SIG-M5 (cell line): ENCODE measurements at places on chromosomes 13 and 19.

DNA sequence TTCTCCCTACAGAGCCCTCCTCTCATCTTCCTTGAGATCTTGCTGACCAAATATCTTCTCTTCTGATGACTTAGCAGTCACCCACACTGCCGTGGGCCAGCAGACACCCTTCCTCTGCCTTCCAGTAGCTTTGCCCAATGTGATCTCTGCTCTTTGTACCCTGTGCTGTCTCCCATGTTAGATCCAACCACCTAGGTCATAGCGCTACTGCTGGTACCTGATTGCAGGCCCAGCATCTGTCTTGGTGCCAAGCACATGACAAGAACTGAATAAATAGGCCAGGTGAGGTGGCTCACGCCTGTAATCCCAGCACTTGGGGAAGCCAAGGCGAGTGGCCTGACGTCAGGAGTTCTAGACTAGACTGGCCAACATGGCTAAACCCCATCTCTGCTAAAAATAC lies 149.7 kb downstream of the TM9SF2 start:
- no peak for DNase-seq

DNA sequence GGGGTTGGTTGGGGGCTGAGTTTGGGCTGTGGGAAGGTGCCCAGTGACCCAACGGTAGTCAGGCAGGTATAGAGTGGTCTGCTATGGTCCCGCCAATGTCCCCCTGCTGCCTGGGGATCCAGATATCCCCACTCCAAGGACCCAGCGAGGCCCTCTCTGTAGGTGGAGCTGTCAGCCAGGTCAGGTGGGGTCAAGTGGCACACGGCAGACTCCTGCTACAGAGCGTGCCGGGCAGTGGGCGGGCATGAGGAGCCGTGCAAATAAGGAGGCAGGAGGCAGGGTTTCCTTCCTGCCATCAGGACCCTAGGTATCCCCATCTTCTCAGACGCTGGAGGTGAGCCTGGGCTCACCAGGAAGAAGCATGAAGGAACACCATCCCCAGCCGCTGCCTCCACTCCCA lies 14.9 kb downstream of the EVI5L start:
- DNase-seq, result no peak

DNA sequence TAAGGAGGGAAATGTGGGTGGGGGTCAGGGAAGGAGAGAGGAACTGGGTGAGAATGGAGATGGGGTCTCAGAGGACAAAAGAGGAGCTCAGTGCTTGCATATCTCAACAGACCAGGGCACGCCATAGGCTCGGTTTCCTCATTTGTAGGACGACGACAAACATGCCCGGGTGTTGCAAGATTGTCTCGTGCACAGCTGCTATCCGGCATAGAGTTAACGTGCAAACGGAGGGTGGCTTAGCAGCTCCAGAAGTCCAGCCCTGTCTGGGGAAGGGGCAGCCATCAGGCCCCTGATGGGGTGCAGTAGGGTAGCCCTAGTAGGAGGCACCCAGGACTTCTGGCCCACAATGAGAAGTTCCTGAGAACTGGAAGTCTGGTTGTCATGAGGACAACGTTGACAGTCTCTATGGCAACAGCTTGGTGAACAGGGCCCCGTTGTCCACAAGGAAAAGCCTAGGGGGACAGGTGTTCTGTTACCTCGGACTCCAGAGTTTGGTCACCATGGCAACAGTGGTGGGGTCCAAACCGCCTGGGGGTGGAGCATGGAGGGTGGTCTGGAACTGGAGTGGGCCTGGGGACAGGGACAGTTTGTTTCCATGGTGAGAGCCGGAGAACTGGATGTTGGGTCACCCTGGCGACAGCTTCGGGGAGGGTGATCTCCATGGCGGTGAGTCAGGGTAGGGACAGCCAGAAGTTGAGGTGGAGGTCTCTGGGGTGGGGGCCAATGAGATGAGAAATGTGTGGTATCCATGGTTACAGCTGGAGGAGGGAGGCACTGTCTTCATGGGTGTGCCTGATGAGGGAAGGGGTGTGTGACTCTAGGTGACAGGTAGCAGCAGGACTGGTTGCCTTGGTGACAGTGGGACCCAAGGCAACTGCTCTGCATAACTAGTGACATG lies 16.8 kb downstream of the TM6SF2 start:
- DNase-seq, result peak; percentile 49

DNA sequence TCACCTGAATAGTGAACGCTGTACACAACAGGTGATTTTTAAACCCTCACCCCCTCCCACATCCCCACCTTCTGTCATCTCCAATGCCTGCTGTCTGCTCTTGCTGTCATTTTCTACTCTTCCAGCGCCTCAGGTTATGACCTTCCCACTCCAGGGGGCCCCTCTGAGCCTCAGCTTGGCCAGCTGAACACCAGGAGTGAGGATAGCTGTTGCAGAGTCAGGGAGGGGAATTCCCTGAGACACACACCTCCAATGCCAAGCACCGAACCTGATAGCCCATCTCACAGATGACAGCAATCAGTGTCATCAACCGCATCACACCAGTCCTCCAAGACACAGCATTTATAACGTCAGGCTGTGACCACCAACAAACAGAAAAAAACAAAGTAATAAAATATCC lies 193.5 kb downstream of the ZNF536 start:
- DNase-seq, result no peak

DNA sequence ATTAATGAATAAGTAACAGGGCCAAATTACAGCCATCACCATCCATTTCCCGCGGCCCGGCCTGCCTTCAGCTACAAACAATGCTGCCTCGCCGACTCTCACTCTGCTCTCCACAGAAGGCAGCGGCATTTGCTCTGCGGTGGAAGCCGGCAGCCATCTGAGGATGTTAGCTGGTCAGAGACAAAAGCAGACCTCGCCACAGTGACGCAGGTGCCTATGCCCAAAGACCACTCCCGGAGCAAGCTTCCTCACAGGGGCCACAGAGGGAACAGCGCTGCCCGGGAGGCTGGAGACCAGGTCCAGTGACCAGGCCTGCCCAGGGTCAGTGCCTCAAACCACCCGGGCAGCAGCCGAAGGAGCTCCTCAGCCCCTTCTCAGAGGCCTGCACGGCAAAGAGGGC lies 16.4 kb downstream of the PEPD start:
- no peak for DNase-seq

- no peak for DNase-seq
These were observed 5.9 kb downstream of the RTBDN start for GRCh38 chr19:12828494-12828893.

GRCh38 chr19:31717269-31717923 lies 368.2 kb upstream of the TSHZ3 start:
- no peak for DNase-seq

DNA sequence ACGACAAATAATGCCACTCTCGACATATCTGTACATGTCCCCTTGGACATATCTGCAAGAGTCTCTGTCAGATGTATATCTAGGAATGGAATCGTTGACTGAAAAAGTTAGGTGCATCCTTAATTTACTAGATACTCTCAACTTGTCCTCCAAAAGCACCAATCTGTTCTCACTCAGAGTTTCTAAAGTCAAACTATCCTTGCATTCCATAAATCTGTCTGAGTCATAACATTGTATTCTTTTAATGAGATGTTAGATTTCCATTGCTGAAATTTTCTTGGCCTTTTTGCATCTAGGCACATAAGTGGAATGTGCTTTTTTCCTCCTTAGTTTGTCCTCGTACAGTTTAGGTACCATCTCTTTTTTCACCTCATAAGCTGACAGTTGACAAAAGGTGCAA lies 139.8 kb downstream of the PTPRS start:
- DNase-seq, result no peak
